ENCODE measurements at places on chromosomes 6 and 20.

DNA sequence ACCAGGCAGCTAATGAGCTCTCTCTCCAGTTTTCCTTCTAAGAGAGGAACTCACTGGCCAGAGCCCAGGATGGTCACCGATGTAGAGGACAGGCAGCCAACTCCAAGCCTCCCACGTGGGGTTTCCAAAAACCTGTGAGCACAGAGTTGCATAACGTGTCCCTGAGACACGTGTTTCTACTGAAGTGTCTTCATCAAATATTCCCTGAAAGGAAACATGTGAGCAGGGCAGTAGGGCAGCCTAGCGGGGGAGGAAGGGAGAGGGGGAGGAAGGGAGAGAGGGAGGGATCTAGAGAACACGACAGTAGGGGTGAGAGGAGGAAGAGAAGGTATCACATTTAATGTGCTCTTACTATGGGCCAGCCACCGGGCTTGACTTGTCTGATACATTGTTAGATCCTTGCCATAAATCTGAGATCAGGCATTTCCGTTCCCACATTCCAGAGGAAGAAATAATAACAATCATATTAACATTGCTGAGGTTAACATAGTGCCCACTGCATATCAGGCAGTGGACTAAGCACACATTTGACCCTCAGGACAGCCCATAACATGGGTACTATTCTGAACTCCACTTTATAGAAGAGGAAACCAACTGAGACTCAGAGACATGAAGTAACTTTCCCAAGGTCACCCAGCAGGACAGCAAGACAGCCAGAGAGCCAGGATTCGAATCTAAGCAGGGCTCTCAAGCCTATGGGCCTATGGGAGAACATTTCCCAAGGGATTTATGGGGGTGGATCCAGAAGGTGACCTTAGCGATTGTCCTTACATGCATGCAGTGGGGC lies 4.5 kb upstream of the SYS1 start:
- DNase-seq, result no peak

DNA sequence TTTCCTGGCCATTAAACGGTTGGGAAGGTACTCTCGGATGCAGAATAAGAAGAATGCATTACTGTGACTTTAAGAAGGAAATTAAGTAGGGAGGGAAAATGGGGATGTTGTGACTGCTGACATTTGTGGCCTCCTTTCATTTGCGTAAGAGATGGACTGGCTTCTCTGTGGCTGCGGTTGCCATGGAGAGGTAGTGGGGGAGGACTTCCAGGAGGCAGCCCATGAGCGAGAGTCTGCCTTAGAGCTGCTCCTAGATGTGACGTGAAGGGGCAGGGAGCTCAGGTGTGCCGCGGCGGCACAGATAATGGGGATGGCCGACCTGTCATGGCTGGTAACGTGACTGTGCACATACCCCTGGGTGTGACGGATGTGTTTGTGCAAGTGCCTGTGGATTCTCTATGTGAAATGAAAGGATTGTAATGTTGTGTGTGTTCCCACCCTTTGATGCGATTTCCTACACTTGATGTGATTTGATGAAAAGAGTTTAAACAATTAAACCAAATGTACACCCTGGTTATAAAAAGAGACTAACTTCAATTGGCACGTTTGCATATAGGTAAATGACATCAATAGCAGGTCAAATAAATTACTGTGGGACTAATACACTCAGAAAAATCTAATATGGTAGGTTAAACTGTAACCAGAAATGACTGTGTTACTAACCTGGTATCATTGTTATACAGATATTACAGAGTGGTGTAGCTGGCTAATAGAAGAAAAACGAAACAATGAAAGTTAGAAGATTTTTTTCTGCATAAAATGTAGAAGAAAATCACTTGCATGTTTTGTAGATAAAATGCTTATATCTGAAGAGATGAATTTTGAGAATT lies 48.9 kb downstream of the HIVEP1 start:
- no peak for DNase-seq

DNA sequence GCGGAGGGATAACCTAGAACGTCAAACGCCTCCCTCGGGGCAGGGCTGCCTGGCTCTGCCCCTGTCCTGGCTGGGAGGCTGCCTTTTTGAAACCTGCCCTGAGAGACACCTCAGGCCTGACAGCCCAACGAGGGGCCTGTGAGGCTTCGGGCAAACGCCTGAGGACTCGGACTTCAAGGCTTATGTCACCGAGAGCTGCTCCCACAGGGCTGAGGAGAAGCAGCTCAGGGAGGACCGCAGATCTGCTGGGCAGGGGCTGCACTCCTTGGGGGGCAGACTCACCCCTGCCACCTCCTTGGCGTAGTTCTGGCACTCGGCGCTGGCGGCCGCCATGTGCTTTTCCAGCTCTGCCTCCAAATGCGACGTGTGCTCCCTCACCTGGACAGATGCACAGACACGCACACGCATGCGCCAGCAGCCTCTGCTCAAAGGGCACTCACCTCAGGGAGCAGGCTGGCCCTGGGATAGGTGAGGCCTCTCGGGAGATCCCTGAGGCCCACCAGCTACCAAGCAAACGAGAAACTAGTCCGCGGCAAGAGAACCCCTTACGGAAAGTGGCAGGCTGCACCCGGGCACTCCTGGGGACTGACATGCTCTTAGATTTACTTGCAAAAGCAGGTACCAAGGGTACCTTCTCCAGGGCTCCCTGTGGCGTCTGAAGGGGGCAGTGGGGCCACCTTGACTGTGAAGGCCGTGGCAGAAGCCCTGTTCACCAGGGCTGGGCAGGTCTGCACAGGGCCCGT lies 49.6 kb downstream of the DSTN start:
- no peak for DNase-seq

- no peak for DNase-seq
These were observed 88.5 kb upstream of the PTPN1 start for GRCh38 chr20:50421356-50422340.

DNA sequence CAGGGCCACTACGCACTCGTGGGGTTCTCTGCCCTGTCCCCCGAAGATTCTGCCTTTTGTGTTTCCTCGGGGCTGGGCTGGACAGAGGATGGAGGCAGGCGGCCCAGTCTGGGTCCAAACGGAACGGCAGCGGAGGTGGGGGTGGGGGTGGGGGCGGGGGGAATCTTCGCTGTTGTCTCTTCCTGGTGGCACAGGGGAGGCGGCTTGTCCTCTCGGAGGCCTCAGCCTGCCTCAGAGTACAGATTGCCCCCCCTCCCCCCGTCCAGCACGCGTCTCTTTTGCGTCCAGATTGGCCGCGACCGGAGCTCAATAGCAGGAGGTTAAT lies 1.4 kb upstream of the INSM1 start:
- DNase-seq, result no peak

DNA sequence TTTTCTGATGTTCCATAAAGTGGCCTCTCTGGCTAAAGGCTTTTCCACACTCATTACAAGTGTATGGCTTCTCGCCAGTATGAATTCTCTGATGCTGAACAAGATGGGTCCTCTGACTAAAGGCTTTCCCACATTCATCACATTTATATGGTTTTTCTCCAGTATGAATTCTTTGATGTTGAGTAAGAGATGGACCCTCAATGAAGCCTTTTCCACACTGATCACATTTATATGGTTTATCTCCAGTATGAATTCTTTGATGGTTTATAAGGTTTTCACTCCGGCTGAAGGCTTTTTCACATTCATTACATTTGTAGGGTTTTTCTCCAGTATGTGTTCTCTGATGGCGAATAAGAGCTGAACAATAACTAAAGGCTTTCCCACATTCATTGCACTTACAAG lies 20.4 kb downstream of the ZNF184 start:
- DNase-seq, result no peak

DNA sequence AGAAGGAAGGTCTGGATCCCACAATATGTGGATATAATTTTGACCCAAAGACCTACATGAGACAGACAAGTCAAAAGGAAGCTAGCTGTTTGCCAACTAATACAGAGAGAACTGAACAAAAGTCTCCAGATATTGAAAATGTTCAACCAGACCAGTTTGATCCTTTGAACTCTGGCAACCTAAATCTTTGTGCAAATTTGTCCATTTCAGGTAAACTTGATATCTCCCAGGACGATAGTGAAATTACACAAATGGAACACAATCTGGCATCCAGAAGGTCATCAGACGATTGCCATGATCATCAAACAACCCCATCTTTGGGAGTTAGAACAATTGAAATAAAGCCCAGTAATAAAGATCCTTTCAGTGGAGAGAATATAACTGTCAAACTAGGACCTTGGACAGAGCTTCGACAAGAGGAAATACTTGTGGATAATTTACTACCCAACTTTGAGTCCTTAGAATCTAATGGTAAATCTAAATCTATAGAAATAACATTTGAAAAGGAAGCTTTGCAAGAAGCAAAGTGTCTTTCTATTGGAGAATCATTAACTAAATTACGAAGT lies 41.9 kb upstream of the SDHAF4 start:
- no peak for DNase-seq

Data from HAP-1 (cell line).